GM10248 (cell line): ENCODE measurements at places on chromosomes 1 and 21.
A peak's percentile ranks its signal among the peaks of the same experiment; 100 is the strongest.

DNA sequence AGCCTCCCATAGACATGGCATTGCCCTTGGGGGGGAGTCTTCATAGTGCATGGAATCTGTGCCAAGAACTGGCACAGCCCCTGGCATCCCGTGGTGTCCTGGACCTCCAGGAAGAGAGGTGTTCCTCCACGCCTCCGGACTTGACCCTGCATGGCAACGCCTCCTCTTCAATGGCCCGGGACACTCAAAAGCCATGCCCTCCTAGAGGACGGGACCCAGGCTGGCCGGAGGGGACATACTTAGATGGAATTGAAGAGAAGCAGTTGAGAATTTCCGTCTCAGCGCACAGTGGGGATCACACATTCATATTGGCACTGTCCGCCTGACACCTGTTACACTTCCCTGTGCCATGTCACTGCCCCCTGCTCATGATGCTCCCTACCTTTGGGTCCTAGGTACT is 38.4 kb upstream of the TENT5C start:
- no peak for DNase-seq

GRCh38 chr21:44893948-44894656 is 20.6 kb upstream of the PTTG1IP start:
- no peak for DNase-seq

- peak; percentile 69 for DNase-seq
These were observed 252.4 kb downstream of the TOMM20 start for GRCh38 chr1:234875953-234876855.

- no peak for DNase-seq
These were observed 131.8 kb downstream of the CCDC185 start for GRCh38 chr1:223524930-223525451.

- no peak for DNase-seq
These were observed 140.0 kb downstream of the SMYD3 start for GRCh38 chr1:246367041-246367440.

GRCh38 chr1:79785964-79786363 is 779.4 kb upstream of the ADGRL4 start:
- DNase-seq = no peak

- no peak for DNase-seq
These were observed 505.2 kb downstream of the SMYD3 start for GRCh38 chr1:246001837-246002230.

DNA sequence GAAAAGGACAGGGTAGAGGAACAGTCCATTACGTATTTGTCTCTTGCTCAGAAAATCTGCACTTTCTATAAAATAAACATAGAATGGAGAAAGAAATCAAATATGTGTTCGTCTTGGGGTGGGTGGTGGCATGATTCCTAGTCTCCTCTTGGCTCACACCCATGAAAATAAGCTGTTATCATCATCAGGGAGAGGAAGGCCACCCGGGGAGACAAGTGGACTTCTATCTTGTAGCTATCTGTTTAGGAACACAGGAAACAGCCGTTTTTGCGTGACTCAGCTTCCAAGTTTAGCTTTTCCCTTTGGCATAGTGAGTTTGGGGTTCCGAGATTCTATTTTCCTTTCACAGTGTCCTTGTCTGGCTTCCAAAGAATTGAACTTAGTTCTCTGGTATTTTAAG is 622.3 kb downstream of the PTPRU start:
- no peak for DNase-seq

GRCh38 chr1:25810341-25811299 is 9.1 kb upstream of the MTFR1L start:
- DNase-seq = peak; percentile 82

DNA sequence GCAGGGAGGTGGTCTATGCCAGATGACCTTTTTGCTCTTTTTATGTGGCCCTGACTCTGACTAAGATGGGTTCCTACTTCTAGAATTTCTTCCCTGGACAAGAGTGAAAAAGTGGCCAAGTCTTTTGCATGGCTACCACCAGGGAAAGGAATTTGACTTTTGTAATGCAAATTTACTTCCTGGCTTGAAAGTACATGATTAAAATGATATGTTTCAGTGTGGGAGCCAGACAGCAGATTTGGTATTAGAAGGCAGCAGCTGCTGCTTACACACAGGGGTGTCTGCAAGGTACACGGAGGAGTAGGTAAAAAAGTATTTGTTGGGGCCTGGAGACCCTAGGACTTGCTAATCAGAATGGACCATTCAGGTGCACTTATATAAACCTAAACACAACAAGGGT is 78.4 kb downstream of the KCND3 start:
- DNase-seq = no peak

GRCh38 chr1:51009381-51009780 is 39.3 kb downstream of the CDKN2C start:
- DNase-seq = no peak

DNA sequence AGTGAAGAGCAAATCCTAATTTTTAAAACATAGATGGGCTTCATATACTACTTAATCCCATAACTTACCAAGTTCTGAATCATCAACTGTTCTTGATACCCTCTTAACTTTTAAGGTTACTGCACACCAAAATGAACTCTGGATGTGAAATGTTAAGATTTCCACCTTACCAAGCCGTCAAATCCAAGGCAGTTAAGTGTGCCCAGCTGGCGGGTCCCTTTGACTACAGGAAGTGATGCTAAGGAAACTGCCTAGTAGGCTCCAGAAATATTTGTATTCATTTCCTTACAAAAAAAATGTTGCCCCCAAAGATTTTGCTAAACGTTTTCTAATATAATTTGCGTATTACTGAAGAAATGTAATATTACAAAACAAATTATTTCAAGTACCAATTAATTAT is 10.7 kb downstream of the NRIP1 start:
- no peak for DNase-seq

DNA sequence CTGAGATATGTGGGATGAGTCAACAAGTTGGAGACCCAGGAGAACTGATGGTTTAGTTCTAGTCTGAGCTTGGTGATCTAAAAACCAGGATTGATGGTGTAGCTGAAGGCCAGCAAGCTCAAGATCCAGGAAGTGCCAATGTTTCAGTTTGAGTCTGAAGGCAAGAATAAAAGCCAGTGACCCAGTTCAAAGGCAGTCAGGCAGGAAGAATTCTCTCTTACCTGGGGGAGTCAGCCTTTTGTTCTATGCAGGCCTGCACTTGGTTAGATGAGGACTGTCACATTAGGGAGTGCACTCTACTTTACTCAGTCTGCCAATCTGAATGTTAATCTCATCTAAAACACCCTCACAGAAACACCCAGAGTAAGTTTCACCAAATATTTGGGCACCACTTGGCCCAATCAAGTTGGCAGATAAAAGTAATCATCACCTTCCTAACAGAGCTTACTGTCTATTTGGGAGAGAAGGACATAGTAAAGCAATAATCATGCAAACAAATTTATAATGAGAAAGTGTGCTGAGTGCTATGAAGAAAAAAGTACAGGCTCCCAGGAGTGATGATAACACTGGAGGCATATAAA is 63.4 kb downstream of the TSEN15 start:
- DNase-seq = no peak

DNA sequence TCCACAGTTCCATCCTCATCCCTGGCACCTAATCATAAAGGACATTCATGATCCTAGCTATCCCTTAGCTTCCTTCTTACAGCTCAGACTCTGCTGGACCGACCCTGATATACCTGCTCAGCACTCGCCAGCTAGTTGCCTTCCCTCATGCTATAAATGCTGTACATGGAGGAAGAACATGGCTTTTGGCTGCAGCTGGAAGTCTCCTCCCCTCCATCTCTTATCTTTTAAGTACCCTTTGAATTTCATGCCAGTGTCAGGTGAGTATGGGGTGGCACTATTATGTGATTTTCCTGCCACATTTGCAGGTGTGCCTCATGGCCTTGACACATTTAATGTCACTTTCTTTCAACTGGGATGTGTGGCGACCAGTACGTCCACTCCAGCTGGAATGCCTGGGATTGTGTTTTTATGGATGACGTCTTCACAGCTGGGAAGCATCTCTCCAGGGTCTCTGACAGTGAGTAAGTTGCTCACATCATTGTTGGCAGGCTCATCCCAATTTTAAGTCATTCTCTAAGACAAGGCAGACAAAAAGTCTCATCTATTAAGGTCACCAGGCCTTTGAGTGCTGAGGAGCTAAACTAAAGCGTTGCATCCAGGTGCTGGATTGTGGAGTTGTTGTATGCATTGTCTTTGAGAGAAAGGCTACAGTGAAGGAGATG is 43.4 kb downstream of the RUNX1 start:
- no peak for DNase-seq

GRCh38 chr1:35708441-35708921 is 10.2 kb downstream of the C1orf216 start:
- peak; percentile 25 for DNase-seq

DNA sequence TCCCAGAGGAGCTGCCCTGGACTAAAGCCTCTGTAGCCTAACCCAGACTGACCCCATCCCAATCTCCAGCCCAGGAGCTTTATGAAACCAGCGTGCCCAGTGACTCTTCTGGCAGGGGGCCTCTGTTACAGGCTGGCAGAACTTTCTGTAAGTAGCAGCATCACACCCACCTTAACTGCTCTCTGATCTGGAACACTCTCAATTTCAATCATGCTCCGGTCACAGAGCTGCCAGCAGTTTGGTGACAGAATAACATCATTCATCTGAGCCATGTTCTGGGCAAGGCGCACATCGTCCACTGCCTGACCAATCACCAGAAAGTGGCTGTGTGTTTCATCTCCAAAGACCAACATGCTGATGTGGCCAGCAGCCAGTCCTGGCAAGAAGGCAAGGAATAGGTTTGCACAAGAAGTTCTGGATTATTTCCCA is 14.7 kb downstream of the ADCY10 start:
- DNase-seq = peak; percentile 57

GRCh38 chr1:32753532-32754316 is 51.2 kb upstream of the SYNC start:
- DNase-seq = peak; percentile 91

DNA sequence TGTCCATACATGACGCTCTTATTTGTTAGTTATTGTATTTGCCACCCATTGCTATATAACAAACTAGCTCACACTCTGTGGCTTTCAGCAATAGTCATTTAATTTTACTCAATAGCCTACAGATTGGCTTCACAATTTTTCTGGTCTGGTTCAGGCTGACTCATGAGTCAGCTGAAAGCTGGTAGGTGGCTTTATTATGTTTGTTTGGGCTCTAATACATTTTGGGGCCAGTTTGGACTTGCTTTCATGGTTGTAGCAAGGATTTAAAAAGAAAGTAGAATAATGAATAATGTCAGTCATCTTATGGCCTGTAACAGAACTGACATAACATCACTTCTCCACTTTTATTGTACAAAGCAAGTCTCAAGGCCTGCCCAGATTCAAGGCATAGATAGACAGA is 338.7 kb downstream of the LRRIQ3 start:
- DNase-seq = no peak

- peak; percentile 68 for DNase-seq
These were observed 93.2 kb downstream of the CTH start for GRCh38 chr1:70504176-70504820.

DNA sequence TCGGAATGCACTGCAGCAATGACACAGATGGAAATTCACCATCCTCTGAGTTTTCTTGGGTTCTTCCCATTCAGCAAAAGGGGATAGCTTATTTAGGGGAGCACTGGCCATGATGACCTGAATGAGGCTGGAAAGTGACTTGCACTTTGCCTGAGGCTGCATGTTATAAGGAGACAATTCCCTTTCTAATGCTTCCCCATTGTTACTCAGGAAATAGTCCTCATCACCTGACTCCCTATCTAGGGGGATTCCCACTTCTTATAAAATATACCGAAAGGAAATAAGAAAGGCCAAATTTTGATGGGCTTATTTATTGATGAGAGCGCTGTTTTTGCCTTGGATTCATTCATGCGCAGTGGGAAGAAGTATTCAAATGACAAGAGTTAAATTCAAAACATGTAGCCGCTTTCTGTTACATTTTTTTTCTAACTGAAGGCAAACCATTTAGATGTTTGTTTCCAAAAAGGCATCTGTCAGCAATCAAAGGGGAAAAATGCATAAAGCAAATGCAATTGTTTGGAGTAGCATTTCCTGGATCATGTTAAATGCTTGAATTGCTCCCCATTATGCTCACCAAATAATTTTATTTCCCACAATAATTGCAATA is 220.3 kb upstream of the NFIA start:
- no peak for DNase-seq

DNA sequence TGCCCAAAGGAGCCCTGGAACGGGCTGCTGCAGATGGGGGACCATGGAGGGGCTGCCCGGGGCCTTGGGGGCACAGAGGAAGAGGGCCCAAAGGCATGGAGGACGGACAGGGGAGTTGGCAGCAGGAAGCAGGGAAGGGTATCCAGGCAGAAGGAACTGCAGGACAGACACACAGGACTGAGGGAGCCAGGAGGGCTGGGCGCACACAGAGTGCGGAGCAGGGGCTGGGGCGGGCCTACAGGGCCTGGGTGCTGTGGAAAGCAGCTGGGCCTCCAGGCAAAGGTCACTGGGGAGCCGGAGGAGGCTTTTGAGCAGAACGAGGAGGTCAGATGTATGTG is 28.1 kb downstream of the KRTAP10-1 start:
- DNase-seq = no peak

GRCh38 chr21:35976929-35977328 is 83.4 kb downstream of the SETD4 start:
- DNase-seq = no peak

DNA sequence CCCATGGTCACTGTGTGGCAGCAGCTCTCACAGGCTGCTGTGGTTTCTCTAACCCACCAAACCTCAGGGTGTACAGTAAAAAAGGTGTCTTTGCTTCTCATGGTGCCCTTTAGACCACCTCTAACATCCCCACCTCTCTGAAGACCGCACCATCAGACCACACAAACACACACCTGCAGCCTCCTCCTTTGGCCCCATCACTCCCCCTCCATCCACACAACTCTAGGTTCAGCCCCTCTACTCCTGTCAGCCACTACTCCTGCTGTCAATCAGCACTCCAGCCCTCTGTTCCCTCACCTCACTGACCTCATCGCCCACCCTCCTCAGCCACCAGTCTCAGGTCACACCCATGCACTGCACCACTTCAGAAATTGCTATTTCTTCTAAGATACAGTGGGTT is 7.5 kb downstream of the ZNF692 start:
- DNase-seq = no peak

GRCh38 chr21:31592963-31593560 is 66.4 kb upstream of the SOD1 start:
- no peak for DNase-seq
